Osteocyte (in vitro differentiated cells): ENCODE measurements at places on chromosomes 1 and 21. TPM values are rescaled to one million over a fixed set of nuclear protein-coding genes. Genes with fewer than 3 reads are reported as not detected.
A peak's percentile ranks its signal among the peaks of the same experiment; 100 is the strongest.

DNA sequence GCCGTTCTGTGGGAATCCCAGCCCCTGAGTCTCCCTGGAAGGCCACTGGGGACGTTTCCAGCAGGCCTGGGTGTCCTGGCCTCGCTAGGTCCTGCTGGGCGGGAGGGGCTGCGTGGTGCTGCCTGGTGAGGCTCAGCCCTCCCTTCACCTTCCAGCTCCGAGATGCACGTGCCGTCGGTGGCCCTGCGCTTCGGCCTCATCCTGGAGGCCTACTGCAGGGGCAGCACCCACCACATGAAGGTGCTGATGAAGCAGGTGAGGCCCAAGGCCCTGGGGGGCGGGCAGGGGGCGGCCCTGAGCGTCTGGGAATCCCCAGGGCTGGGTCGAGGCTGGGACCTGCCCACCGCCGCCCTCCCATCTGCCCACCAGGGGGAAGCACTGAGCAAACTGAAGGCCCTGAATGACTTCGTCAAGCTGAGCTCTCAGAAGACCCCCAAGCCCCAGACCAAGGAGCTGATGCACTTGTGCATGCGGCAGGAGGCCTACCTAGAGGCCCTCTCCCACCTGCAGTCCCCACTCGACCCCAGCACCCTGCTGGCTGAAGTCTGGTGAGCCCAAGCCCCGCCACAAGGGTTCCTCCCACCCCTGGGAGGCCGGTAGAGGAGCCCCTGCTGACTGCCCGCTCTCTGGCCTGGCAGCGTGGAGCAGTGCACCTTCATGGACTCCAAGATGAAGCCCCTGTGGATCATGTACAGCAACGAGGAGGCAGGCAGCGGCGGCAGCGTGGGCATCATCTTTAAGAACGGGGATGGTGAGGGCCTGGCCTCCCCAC lies 70.3 kb downstream of the PIK3CD start:
- no peak for DNase-seq

- no peak for DNase-seq
These were observed 8.8 kb upstream of the COL16A1 start for GRCh38 chr1:31712630-31713029.

HPDL gene
- total RNA-seq, result 0.35 TPM in 1 of 2 replicates, not detected in the other

WNT9A gene
- total RNA-seq, result 4.8 and 4.9 TPM in 2 replicates

CLEC20A gene
- not detected in 2 replicates for total RNA-seq

DNA sequence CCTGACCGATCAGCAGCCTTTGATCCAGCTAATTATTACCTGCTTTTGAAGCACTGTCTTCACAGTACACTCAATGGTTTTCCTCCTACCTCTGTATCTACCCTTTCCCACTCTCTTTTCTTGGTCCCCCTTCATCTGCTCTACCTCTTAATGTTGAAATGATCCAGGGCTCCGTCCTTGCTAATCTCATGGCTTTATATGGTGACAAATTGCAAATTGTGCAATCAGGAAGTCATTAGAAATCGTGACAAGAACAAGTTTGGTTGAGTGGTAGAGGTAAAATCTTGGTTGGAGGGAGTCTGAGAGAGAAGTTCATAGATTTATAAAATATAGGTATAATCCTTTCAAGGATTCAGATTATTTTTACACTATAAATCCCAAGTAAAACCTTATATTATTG lies 9.6 kb upstream of the CYB5R1 start:
- DNase-seq, result no peak

GRCh38 chr1:9440261-9440660 lies 99.0 kb upstream of the SLC25A33 start:
- DNase-seq, result no peak

MAP10 gene
- total RNA-seq, result 0.38 and 0.52 TPM in 2 replicates

DNA sequence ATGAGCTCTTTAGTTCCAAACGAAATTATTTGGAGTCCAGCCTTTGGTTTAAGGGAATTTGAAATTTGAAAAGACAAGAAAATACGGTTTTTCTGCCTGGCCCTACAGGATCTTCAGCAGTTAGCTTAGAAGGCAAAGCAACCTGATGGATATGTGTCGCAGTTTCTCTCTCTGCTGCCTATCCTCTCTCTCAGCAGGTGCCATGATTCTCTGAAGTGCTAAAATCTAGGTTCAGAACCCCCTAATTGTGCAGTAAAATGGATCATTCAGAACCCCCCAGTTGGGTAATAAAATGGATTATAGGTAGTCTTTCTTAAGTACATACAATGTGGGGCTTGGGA lies 446 bp upstream of the DEPDC1 start:
- DNase-seq, result no peak

TMPRSS15 gene
- total RNA-seq, result 0.71 and 1.3 TPM in 2 replicates

GRCh38 chr1:210397681-210398080 lies 69.0 kb downstream of the HHAT start:
- DNase-seq, result no peak

GRCh38 chr1:157798211-157798610 lies 21.3 kb upstream of the FCRL2 start:
- DNase-seq, result no peak

- peak; percentile 51 for DNase-seq
These were observed 178.2 kb upstream of the ZNF644 start for GRCh38 chr1:91199988-91200387.

DNA sequence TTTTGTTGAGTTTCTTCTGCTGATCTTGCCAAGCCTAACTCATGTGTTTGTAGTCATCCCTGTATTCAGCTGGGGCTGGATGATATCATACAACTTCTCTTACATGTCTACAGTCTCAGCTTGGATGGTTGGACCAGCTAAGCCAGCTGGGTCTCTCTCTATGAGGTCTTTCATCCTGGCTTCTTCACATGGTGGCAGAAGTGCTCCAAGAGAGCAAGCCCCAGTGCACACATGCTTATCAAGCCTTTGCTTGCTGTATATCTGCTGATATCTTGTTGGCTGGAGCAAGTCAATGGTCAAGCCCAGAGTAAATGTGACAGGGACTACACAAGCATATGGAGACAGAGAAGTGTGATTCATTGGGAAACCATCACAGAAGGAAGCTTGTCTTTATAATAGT lies 29.2 kb upstream of the SLC44A5 start:
- DNase-seq, result no peak

GRCh38 chr1:163202833-163203451 lies at the start of gene RGS5:
RGS5 (minus strand) TSS chr1:163202916; CDS start chr1:163202835, 81 bp downstream.
- DNase-seq, result no peak
